ENCODE measurements at places on chromosomes 6 and 20.
A peak's percentile ranks its signal among the peaks of the same experiment; 100 is the strongest.

DNA sequence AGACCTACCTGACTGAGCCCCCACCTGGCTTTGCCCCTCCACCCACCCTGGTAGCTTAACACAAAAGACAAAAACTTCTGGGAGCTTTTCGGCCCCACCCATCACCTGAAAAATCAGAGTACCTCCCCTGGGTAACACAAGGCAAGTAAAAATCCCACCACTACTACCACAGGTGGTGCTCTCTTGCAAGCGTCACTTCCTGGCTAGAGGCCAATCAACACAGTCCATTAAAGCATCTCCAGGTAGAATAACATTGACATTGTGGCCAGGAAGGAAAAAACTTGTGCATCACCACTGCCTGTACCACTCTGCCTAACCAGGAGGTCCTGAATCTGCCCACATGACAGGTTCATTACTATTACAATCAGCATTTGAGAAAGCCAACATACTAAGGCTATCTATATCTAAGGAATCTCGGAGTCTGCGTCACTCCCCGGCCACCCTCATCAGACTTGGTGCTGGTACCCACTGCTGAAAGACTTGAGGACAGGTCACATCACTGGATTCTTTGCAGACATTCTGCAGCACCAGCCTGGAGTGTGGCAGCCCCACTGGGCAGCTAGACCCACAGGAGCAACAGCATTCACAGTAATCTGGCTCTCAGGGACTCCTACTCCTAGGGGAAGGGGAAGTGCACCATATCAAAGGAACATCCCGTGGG, 125.9 kb downstream of the CDK19 start:
- DNase-seq = no peak

DNA sequence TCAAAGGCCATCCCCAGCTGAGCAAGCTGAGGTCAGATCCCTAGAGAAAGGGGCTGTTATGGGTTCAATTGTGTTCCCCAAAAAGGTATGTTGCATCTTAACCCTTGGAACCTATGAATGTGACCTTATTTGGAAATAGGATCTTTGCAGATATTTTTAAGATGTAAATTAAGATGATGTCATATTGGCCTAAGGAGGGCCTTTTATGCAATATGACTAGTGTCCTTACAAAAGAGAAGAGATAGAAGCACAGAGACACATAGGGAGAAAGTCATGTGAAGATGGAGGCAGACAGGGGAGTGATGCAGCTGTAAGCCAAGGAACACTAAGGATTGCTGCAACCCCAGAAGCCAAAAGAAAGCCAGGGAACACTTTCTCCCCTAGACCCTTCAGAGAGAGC, 144.3 kb upstream of the TAB2 start:
- no peak for DNase-seq

GRCh38 chr6:7439228-7439627, 49.6 kb downstream of the RIOK1 start:
- DNase-seq = no peak

DNA sequence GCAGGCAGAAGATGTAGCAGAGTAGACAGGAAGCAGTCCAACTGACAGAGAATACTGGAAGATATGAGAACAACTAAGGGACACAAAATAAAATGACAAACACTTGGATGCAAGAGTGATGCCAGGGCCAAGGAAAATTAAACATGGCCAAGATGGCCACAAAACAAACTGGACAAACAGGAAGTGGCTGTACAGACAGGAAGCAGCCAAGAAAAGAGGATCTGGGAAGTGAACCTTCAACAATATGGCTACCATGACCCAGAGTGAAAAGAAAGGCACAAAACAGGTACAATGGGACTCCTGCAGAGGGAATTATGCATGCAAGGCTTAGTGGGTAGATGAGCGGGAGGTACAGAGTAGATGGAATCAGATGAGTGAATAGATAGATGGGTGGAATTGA, 29.1 kb downstream of the HLA-DPB1 start:
- DNase-seq = no peak

DNA sequence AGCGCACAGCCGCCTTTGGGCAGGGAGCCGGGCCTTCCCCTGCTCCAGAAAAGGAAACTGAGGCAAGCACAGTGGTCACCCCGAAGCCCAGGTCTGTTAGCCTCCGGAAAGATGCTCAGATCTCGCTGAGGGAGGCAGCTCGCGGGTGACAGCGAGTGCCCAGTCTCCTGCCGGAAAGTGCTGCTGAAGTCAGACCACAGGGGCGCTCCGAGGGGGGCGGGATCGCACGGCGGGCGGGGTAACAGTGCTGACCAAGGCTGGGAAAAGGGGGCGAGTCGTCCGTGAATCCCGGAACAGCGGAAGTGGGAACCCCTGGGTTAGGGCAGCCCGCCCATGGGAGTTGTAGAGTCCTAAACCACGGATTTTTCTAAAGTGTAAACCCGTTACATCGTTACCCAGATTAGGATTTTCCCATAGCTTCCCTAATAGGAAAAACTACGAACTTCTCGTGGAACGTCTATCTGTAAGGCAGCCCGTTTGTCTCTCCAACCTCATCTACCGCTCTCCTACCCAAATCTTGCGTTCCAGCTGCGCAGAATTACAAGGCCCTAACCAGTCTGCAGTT, 504 bp downstream of the VPS16 start:
- peak; percentile 67 for DNase-seq

- DNase-seq = no peak
These were observed 233.3 kb upstream of the RUNX2 start for GRCh38 chr6:45094831-45095230.

- no peak for DNase-seq
These were observed 27.1 kb upstream of the FBXO9 start for GRCh38 chr6:53038141-53038540.

GRCh38 chr6:113862112-113862511, 5.0 kb downstream of the MARCKS start:
- DNase-seq = no peak

GRCh38 chr6:135179372-135179771, 1.7 kb upstream of the MYB start:
- DNase-seq = no peak

DNA sequence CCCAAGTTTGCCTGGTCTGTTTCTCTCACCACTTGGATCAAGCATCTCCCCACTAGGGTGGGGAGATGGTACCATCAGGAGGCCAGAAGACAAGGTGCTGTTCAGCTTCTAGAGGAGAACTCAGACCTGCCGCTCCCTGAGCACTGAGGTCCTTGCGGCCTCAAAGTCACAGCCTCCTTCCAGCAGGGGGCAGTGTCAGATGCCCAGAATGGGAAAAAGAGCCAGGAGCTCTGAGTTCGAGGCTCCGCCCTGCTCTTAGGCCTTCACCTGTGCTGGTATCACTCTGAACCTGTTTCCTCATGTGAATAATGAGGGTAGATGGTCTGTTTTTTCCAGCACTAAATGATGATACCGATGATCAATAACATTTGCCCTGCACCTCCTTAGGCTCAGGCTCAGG, 68.7 kb downstream of the TOX2 start:
- peak; percentile 13 for DNase-seq

- no peak for DNase-seq
These were observed 14.1 kb downstream of the SNX14 start for GRCh38 chr6:85579581-85579980.

- no peak for DNase-seq
These were observed 2.6 kb upstream of the TBX18 start for GRCh38 chr6:84766799-84767525.

GRCh38 chr20:25565578-25566157, 19.7 kb downstream of the NINL start:
- no peak for DNase-seq
